Activated T-cell treated with anti-CD3 and anti-CD28 coated beads for 24 hours (primary cell): ENCODE measurements at places on chromosomes 12 and 14.

DNA sequence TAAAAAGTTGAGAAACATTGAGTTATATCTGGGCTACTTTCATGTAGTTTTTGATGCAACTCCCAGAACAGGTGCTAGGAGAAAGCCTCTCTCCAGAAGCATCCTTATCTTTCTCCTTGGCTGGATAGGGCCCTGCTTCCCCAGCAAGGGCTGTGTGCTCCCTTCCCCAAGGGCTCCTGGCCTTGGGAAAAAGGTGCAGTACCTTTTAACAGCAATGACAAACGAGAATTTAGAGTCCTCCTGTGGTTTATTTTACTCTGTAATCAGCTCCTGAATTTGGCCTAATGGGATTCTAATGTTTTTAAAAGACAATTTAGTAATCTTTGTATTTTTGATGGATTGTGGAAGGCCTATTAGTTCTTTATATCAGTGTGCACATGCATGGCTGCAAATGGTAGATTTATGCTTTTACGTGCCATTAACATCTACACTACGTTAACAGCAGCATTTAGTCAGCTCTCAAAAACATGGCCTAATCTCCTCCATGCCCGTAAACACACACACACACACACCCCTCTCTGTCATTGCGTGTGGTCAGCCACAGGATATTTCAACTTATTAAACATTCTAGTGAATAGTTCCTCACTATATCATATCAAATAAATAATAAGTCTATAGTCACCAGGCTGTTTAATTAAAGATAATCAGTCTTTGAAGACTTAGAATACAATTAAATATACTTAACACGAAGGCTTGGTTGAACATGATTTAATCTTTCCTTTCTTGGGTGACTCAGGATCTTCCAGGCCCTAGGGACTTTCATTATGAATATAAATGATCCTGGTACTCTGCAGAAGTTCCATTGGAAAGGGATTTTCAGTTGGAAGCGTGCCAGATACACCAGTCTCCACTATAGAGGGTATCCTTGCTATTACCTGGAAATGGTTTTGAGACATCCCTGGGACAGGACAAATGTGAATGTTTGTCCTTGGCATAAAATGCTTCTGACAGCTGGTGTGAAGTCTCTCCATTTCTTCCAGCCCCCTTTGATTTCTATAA is 181.4 kb upstream of the PWP1 start:
- no peak for DNase-seq

GRCh38 chr14:72275242-72275641 is 343.0 kb downstream of the RGS6 start:
- DNase-seq: no peak

- DNase-seq: no peak
Measured at GRCh38 chr14:92487513-92488133, 26.0 kb upstream of the RIN3 start.

DNA sequence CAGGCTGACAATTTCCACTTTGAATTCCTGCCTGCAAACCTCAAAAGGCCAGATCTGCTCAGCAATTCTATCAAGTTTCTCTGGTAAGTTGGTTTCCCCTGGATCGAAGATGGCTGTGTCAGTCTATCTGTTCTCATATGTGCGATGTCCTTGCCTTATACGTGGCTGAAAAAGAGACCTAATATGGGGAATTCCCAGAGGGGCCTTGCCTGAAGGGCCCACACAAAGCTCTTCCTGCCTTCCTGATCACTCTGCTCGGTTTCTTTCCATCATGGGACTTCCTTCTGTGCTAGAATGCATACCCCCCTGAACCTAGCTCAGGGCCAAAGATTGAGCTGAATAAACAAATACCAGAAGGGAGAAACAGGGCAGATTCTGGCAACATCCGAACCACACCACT is 13.2 kb downstream of the TCL1B start:
- DNase-seq: no peak

DNA sequence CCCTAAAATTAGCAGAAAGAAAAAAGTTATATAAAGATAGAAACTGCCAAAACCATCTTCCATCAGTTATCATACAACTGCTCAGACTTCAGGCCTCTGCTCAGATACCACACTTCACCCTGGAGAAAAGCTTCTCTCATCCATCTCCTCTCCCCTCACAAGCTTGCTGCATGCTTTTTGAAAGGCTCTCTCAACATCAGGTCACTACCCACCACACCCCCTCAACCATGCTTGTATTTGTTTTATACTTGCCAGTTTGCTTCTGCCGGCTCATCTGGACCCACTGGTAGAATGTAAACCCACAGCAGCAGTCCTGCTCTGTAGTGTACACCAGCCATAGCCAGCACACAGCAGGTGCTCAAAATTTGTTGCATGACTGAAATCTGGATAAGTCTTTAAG is 8.8 kb downstream of the PPP1CC start:
- DNase-seq: no peak

GRCh38 chr14:76715511-76716081 is 45.7 kb upstream of the VASH1 start:
- DNase-seq: no peak

GRCh38 chr14:103892247-103892646 is 36.0 kb upstream of the TDRD9 start:
- DNase-seq: no peak

DNA sequence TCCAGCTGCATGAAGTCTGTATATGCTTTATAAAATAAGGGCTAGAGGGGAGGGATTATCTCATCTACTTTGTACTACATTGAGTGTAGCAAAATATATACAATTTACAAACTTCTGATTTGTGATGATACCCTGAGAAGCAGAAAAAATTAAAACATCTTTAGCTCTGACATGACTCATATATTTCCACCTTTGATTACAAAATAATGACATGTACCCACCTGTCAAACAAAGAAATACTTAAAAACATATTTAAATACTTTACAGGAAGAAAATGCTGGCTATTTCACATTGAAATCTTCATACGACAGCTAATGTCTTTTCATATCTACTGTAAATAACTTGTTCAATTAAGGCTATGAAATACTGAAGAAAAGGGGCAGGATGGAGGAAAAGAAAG is 3.3 kb downstream of the GPR135 start:
- no peak for DNase-seq

DNA sequence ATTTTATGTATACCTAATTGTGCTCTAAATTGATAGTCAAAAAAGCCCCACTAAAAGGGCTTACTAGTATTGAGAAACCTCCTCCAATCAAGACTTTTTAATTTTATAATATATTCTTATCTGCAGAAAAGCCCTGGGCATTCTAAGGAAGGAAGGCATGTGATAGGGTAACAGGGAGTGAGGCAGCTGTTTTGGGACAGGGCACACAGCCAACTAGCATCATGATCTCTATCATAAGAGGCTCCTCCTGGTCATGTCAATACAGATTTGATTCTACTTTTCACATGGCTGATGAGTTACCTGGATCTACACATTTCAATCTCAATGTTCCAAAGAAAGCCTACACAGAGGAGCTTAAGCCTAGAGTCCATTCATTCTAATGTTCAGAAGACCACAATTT is 9.1 kb downstream of the ADAM20 start:
- DNase-seq: no peak

DNA sequence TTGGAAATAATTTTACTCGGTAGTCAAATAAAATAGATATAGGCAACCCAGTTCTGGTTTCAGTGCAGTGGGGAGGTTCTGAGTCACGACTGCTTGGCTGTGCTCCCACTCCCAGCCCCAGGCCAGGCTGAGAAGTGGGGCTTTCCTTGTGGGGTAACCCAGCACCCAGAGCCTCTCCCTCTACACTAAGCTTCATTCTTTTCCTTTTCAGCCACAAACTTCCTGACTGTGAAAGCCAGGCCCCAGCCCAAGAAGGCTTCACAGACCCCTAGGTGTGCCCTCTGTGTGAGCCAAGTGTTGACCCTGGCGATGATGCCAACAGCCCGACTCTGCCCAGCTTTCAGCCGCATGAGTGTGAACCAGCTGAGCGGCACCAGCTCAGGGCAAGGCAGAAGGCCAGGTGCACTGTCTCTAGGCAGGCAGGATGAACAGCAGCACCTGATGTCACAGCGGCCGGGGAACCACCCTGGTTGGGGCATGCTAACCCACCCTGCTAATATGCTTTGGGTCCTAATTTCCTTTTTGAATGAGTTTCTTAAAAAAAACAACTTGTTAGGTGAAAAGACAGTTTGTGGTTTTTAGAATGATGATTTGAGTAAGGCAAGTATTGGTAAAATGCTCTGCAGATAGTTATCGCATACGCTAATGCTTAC is 42.2 kb upstream of the ATP23 start:
- DNase-seq: peak; percentile 76

- DNase-seq: no peak
Measured at GRCh38 chr12:107480836-107481608, 204.6 kb upstream of the PWP1 start.

DNA sequence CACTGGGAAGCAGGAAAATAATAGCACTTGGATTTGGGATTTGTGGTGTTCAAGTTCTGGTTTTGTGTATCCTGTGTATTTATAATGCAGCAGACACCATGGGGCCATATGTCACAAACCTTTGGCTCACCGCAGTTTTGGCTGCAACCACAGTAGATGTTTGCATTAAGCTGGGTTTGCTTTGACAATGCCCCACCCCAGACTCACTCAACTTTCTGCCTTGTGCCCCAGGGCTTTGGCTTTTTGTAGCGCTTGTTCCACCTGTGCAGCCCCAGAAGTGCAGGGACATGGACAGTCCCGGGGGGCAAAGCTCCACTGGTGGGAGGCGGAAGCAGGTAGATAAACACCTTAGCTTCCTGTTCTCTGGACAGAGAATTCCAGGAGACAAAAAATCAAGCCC is 446.9 kb downstream of the MED13L start:
- DNase-seq: no peak

DNA sequence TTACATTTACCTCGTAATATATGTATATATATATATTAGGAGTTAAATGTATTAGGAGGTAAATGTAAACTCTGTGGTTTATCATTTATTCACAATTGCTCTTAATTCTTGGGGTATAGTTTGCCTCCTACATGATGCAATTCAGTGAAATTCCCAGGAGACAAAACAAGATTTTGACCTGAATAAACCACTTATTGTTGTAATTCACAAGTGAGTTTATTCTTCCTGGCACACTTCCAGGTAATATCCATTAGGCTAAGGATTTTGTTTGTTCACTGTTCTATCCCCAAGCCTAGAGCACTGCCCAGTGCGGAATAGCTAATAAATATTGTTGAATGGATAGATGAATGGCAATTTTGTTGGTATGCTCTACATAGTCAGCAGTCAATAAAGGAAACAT is 3.0 kb downstream of the SMIM10L1 start:
- no peak for DNase-seq

GRCh38 chr12:47350062-47350408 is 270.3 kb upstream of the AMIGO2 start:
- DNase-seq: no peak

DNA sequence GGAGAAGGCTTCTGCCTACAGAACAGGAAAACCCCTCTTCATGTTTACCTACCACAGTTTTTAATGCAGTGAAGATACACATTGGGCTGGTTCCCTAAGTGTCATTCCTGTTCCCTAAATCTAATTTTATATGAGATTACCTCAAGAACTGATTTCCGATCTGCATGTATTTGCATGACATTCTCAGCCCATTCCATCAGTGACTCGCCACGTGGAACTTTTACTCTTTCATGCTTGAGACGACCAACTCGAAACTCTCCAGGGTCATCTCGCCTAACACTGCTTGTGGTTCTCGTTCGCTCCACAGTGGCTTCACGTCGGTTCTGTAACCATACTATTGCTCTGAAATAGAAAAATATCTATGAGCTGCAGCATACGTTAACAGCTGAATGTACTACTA is 83.1 kb upstream of the STRN3 start:
- no peak for DNase-seq

GRCh38 chr14:39229222-39229543 is 4.5 kb upstream of the MIA2 start:
- peak; percentile 52 for DNase-seq

DNA sequence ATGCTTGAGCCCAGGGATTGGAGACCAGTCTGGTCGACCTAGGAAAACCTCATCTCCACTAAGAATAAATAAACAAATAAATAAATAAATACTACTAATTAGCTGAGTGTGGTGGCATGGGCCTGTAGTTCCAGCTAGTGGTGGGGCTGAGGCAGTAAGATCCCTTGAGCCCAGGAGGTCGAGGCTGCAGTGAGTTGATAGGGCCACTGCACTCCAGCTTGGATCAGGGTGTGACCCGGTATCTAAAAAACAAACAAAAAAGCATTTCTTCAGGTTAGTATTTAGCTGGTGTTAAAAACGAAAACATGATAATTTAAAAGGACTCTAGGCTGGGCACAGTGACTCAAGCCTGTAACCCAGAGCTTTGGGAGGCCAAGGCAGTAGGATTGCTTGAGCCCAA is 1.2 kb upstream of the FGD4 start:
- no peak for DNase-seq

DNA sequence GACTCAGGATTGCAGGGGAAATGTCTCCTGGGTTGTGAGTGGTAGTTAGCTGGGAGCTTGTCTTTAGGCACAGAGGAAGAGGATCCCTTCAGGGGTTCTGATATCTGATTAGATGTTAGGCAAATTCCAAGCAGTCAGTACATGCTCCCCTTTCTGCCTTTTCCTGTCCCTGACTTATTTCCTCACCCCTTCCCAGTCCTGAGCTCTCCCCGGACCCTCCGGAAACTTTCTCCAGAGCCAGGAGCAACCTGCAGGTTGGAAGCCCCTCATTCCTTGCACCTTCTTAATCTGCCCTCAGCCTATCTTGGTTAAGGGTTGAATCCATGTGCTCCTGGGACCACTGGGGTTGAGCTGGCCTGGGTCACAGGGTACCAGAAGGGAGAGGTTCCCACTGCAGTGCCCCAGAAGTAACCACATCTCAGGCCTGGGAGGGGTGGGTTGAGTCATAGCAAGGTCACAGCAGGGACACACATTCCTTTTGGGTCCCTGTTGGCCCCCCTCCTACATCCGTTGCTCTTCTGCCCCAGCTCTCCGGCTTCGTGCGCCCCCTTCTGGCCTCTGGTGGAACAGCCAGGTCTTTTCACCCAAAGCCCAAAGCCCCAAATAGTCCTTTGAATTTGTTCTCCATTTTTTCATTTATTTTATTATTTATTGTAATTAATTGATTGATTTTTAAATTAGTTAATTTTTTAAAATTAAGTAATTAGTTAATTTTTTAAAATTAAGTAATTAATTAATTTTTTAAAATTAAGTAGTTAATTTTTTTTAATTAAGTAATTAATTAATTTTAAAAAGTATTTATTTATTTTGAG is 1.8 kb downstream of the IGFBP6 start:
- peak; percentile 85 for DNase-seq
